Activated CD4-positive, alpha-beta T cell treated with anti-CD3 and anti-CD28 coated beads, Interleukin-10, Interleukin-2, amounts not matched to agents 100 ng/mL and 50 ng/mL, durations not matched to agents 16 hours and 8 hours (primary cell): ENCODE measurements at places on chromosomes 11 and 22.

DNA sequence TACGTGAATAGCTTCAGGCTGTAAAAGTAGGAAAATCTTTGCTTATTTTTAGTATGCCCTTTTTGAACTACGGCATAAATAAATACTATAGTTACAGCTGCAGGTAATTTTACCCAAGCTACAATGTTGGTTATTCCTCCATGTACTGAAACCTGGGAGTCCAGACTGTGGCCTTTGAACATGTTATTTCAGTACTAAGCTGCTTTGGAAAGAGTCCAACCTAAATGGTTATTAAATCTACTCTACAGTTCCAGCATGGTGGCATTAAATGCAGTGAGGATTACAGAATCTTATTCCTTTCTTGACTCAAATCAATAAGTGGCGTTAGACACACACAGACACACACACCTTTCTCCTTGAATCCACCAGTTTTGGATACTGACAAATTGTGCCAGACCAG is 165.1 kb downstream of the MSANTD4 start:
- no peak for DNase-seq

DNA sequence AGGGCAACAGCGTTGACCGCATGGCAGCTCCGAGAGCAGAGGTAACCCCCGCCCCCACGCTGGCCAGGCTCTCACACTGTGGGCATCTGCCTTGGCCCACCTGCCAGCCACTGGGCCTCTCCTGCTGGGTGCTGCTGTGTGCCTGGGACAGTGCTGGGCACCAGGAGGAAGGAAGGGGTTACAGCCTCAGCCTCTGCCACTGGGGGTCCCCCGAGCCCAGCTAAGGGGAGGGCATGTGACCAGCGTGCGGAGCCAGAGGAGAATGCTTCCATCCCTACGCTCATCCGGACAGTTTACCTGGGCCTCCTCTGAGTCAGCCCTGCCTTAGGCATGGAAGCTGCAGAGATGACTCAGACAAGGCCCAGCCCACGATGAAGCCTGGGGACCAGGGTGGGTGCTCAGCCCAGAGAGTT is 10.9 kb downstream of the NCF4 start:
- DNase-seq = no peak

- no peak for DNase-seq
Measured at GRCh38 chr11:18050848-18051247, 4.8 kb upstream of the TPH1 start.

- DNase-seq = no peak
Measured at GRCh38 chr22:39270792-39271191, 26.0 kb upstream of the PDGFB start.

GRCh38 chr22:19928207-19928606 is 13.4 kb upstream of the COMT start:
- no peak for DNase-seq

DNA sequence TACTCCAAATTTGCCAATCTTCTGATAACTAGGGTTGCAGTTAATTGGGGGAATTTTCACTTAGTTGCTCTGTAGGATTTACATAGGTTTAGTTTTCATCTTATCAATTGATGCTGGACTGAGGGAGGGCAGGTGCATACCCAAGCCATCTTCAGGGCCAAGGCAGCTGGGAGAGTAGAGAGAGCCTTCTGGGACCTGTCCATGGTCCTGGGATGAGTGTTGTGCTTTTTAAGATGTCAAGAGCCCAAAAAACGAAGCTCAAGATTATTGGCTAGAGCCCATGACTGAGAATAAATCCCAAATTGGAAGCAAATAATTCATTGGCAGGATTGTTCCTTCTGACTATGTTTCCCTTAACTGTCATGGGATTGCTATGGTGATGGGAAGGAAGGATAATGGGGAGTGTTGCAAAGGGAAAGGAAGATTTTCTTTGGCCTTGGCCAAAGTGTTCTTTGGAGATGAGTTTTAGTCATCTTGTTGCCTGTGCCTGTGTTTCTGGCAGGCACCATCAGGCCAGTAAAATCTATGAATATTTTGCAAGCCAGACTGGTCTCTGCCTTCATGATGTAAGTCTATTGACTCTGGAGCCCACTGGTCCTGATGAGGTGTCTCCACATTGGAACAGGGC is 4.5 kb downstream of the SLC22A6 start:
- DNase-seq = no peak

GRCh38 chr11:69498614-69499175 is 17.2 kb downstream of the LINC01488 start:
- no peak for DNase-seq

GRCh38 chr11:89420981-89421380 is 70.2 kb downstream of the NOX4 start:
- DNase-seq = no peak

DNA sequence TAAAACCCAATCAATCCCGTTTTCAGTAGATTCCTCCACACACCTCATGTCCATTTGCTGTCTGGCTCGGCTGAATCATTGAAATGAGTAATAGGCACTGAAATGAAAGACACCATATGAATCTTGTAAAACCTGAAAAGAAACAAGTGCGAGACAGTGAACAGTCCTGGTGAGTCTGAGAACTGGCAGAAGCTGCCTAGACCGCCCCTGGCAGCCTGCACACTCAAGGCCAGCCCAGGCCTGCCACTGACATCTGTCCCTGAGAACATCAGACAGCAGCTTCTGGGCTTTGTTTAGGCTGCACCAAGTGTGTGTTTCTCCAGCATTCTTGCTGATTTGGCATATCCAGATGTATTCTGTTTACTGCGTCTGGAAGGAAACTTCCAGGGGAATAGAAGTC is 44.8 kb downstream of the ENDOD1 start:
- DNase-seq = no peak

DNA sequence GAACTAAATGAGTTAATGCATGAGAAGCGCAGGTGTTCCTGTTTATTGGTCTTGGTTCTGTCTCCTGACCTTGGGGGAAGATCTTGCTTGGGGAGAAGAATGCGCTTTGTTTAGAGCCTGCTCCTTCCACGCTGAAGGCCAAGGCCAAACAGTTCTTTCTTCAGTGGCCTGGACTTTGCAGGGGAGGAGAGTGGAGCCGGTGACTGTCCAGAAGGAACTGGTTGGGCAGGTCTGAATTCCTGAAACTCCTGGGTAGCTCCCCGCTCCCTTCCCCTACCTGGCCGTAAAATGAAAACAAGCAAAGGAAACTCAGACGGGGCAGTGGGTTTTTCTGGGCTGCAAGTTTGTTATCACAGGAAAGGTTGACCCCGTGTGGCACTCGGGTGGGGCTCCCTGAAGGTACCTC is 3.6 kb downstream of the ARHGAP8 start:
- DNase-seq = no peak
